ENCODE measurements at places on chromosomes 16 and 17. TPM values are rescaled to one million over a fixed set of nuclear protein-coding genes. Genes with fewer than 3 reads are reported as not detected.

- DNase-seq = peak; percentile 52
These were observed 36.5 kb upstream of the SIAH1 start for GRCh38 chr16:48421741-48422140.

- no peak for DNase-seq
These were observed 263.2 kb downstream of the KIF2B start for GRCh38 chr17:54085934-54086333.

DNA sequence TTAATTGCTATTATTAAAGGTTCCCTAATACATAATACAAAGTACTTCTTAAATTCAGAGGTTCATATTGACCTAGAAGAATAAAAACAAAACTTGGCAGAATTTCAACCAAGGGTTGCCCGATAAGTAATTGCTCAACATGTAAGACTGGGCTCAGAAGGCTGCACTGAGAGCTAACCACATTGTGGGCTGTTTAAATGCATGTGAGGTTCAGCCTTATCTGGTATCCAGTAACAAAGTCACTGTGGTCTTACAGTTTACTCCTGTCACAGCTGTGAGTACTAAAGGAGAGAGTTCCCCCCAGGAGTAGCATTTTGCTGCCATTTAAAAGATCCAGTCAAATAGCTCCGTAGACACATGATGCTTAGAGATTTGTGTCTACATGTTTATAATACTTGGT lies 1.6 kb upstream of the DHRS11 start:
- peak; percentile 25 for DNase-seq

DNA sequence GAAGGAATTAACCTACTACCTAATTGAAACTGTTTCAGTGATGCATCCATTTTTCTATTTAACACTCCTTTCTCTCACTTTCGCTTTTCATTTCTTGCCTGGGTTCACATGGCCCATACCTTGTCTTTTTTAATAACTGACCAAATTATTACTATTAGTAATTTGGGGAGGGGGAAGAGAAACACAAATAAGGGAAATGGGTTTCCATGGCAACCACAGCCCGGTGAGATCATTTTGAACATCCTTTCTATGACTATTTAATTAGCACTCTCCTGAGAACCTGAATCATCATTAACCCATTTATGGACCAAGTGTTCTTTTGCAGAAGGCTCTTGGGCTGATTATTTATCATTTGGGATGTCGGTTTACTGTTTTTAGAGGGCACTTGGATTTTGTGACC lies 628.2 kb upstream of the SALL1 start:
- DNase-seq = no peak

DNA sequence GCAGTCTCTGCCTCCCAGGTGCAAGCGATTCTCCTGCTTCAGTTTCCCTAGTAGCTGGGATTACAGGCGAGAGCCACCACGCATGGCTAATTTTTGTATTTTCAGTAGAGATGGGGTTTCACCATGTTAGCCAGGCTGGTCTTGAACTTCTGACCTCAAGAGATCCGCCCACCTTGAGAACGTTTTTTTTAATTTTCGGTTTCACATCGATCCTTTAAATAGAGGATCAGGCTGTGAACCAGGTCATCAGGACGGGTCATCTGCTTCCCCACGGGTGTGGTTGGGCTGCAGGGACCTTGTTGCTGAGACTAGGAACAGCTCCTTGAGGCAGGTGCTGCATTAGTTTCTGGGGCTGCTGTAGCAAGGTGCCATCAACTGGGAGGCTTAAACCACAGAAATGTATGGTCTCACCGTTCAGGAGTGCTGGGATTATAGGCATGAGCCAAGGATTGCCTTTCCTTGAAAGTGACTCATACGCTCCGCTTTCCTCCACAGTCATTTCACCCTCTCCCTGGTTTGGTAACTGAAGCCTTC lies 7.9 kb upstream of the NAGPA start:
- DNase-seq = peak; percentile 83

DNA sequence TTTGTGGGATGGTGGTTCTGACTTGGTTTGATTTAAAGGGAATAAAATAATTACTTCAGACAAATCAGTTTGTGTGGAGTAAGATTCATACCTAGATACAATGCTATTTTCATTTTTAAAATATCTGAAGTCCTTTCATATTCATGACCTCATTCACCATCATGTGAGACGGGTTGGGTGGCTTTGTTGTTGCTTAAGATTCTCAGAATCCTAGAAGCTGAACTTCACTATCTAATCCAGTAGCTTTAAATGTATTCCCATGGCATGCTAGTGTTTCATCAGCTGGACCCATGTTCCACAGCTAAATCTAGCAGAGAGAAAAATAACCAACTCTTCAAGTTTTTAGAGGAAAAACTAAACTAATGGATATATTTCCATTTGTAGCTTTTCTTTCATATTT lies 2.7 kb upstream of the AMFR start:
- no peak for DNase-seq

DNA sequence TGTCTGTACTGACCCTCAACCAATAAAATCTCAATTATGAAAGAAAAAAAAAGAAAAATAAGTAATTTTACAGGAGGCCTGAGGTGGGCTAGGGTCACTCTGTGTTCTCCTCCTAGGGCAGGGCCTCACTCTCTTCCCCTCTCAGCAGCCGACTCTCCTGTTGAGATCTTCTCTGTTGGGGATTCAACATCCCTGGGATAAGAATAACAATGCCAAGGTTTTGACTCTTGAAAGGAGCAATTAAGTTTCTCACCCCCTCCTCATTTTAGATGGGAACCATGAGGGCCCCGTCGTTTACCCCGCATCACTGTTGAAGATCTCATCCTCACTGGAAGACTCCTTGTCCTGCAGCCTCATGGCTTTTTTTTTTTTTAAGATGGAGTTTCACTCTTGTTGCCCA lies 21.5 kb upstream of the BRCA1 start:
- DNase-seq = no peak

DNA sequence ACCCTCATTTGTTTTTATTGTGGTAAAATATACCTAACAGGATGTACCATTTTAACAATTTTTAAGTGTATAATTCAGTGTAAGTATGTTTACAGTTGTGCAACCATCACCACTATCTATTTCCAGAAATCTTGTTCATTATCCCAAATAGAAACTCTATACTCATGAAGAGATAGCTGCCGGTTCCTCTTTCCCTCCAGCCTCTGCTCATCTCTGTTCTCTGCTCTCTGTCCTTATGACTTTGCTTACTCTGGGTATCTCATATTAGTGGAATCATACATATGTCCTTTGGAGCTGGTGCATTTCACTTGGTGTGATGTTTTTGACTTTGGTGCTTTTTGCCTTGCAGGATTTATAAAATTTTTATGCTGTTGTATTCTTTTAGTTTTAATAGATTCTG lies 19.4 kb downstream of the CYLD start:
- DNase-seq = no peak

DNA sequence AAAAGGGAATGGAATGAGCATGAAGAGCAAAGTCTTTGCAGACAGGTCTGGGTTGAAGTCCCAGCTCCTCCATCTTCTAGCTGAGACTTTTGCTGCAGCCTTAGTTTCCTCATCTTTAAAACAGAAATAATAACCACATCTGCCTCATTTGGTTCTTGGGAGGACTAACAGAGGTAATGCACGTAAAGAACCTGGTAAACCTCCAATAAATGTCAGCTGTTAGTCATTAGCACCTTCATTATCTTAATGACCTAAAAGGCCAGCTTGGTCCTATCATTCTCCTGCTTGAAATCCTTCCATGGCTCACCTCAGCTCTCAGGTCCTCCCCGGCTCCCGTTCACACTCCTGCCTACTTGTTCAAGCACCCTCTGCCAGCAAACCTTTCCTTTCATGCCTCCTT lies 51.8 kb downstream of the SKAP1 start:
- no peak for DNase-seq

- peak; percentile 26 for DNase-seq
These were observed 13.2 kb upstream of the CLUH start for GRCh38 chr17:2724784-2725164.

DNA sequence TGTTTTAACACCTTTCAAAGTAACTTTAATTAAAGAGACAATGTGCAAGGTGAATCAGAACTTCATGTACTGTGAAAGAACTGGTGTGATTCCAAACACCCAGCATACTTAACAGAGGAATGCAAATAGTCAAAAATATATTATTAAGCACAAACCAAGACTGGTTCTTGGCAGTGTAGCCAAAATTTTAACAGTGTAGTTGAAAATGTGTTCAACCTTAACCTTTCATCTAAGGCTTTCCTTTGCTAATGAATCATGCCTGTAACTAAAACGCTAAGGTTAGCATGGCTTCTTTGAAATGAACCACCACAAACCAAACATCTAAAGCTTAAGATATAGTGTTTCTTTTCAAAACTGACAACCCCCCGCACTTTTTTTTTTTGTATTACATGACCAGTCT lies 146.3 kb upstream of the AXIN2 start:
- DNase-seq = peak; percentile 7

Gene FAM171A2
- 3.2 TPM for total RNA-seq

All from IMR-90 (cell line).